ENCODE measurements at places on chromosomes 12 and 14.

- no peak overlapping the region for H3K4me3 ChIP-seq
- H3K36me3 ChIP-seq: no peaks in the 10 kb centered on the region
- H3K27ac ChIP-seq: no peak overlapping the region
- no peak for DNase-seq
- peaks cover 5% of the 10 kb centered on the region for H3K27me3 ChIP-seq
Observed at GRCh38 chr12:80192087-80192486, 92.8 kb downstream of the OTOGL start.

GRCh38 chr12:54654926-54655325, 6.8 kb upstream of the DCD start:
- no peak overlapping the region for H3K4me3 ChIP-seq
- no peaks in the 10 kb centered on the region for H3K36me3 ChIP-seq
- peaks cover 15% of the 10 kb centered on the region for H3K27me3 ChIP-seq

GRCh38 chr12:71139153-71139735, 18.6 kb downstream of the TSPAN8 start:
- no peaks in the 10 kb centered on the region for H3K4me1 ChIP-seq
- H3K27me3 ChIP-seq: peaks cover 2% of the 10 kb centered on the region
- H3K36me3 ChIP-seq: no peaks in the 10 kb centered on the region
- no peak overlapping the region for H3K4me3 ChIP-seq
- DNase-seq: no peak

GRCh38 chr14:95151561-95151960, 5.8 kb downstream of the DICER1 start:
- peaks cover 62% of the 10 kb centered on the region for H3K4me1 ChIP-seq
- H3K27ac ChIP-seq: no peak overlapping the region
- no peak for DNase-seq
- peaks cover 8% of the 10 kb centered on the region for H3K36me3 ChIP-seq

DNA sequence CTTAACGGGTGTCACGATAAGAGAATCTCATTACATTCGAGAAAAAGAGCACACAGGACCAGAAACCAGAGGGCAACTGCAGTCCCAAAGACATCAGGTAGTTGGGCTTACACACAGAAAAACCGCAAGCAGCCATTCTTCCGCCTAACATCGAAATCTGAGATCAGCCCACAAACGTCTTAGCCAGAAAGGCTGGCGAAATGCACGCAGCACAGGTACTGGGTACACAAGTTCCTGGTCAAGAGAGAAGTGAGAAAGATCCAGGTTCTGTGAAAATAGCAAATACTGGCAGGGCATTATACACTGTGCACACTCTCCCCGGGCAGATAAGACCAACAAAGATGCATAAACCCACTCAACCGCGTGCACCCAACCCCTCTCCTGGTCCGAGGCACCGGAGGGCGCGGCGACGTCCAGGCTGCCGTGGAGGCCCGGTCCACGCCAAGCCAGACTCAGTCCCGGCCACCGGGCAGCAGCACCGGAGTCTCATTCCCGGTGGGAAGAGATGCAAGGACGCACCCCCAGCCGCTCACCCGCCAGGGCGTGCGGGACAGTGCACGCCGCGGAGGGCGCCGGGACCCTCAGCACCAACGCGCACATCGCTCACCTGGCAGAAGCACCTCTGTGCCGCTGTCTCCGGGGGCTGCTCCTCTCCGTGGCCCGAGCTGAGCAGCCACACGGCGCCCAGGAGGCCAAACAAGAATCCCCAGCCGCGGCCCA, 437 bp downstream of the ERO1A start:
- peaks cover 34% of the 10 kb centered on the region for H3K4me1 ChIP-seq
- peaks cover 2% of the 10 kb centered on the region for H3K36me3 ChIP-seq
- H3K27me3 ChIP-seq: no peaks in the 10 kb centered on the region
- peak overlapping the region; percentile 92 for H3K27ac ChIP-seq
- H3K4me3 ChIP-seq: peak overlapping the region; percentile 98
- DNase-seq: peak; percentile 41
